BJ (cell line): ENCODE measurements at places on chromosomes 13 and 19.

GRCh38 chr19:51820011-51820410 is 25.1 kb downstream of the FPR3 start:
- DNase-seq, result no peak

GRCh38 chr13:56755181-56755935 is 385.4 kb upstream of the PRR20A start:
- DNase-seq, result no peak

GRCh38 chr13:79128158-79128557 is 277.9 kb downstream of the RBM26 start:
- DNase-seq, result no peak

DNA sequence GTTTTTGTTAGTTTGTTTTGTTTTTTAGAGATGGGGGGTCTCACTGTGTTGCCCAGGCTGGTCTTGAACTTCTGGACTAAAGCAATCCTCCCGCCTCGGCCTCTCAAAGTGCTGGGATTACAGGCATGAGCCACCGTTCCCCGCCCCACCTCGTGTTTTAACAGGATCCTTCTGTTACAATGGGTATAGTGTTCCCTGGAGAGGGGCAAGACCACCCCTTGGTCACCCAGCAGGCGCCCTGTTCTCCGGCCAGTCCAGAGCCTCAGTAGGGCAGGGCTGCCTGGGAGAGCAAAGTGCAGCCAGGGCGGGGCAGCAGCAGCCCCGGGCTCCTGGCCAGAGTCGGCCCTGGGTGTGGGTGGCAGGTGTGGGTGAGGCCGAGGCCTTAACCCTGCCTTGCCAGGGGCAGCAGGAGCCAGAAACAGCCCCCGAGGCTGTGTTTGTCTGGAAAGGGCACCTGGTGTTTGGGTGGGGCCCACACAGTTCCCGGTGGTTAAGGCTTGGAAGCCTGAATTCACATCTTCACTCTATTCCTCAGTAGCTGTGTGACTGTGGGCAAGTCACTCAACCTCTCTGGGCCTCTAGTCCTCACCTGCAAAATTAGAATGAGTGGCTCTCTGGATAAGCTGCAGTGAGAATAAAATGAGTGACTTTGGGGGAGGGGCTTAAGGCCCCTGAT is 7.2 kb downstream of the VASP start:
- no peak for DNase-seq

GRCh38 chr13:97986835-97987234 is 33.4 kb downstream of the IPO5 start:
- no peak for DNase-seq

GRCh38 chr13:94666065-94666464 is 46.3 kb downstream of the SOX21 start:
- no peak for DNase-seq

GRCh38 chr13:99959540-99960230 is 11.9 kb downstream of the ZIC5 start:
- DNase-seq, result no peak
